CD4-positive, alpha-beta T cell treated with Interleukin-1 beta for 1 hour (primary cell): ENCODE measurements at places on chromosomes 11 and 22.

DNA sequence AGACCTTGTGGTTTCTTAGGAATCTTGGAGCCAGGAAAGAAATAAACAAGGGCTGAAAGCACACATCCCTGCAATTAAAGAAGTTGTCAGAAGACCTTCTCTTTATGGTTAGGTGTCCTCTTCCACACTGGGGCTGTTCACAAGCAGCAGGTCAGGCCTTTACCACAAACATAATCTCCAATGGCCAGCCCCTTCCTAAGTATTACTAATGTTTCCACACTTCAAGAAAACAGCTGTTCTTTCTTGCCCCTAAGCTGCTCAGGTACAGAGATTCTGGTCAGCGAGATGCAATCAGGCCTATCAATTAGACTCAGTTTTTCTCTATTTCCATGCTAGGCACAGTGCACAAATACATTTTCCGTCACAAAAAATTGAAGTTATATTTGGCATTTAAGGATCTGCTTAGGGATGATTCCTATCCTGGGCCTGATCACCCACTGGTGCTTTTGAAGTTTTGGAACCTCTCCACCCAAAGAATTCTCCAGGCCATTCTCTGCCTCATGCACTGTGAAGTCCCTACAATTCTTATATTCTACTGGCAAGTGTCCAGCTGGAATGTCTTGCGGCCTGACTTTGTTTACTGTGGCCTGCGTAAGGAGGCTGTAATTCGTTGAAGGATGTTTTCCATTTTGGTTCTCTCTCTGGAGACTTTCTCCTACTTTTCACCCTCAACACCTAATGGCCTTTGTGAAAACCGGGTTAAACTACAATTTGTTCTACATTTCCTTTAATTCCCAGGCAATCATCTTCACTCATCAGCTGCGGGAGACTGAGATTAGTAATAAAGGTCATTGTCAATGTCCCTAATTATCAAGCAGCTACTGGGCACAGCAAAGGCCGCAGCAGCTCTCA, 5.1 kb downstream of the PRAME start:
- DNase-seq = no peak

DNA sequence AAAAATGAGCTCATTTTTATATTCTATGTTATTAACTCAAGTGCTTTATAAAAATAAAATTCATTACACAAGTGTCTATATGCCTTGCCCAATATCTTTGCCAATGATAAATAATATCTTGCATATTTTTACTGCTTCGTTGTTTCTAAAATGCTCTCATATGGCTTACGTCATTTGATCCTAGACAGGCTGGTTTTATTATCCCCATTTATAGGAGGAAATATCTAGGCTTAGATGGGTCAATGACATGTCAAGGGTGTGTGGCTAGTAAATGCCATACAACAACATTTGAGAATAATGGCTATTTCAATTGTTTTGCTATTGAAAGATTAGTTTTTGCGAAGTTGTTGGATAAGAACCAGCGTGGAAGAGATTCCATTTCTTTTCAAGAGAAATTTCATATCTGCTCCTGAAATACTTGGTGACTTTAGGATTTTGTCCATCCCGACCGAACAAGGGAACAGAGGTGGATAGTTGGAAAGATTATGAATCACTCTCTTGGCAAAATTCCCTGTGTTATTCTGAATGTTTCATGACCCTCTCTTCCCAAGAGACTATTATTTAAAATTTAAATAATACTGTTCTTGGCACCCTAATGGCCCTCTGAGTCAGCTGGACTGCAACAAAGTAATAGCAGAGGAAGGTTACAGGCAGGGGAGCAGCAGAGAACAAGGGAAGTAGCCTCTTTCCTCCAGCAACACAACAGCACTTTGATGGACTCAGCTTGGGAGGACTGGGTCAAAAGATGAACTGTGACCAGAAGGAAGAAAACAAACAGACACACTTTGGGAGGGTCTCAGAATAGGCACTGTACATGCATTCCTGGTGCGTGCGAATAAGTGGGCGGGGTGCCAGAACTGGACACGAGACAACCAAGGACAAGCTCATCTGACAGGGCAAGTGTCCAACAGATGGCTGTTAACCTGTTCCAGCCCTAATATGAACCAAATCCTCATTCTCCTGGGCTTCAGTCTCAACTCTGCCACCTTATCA, 94.5 kb downstream of the ME3 start:
- DNase-seq = no peak

DNA sequence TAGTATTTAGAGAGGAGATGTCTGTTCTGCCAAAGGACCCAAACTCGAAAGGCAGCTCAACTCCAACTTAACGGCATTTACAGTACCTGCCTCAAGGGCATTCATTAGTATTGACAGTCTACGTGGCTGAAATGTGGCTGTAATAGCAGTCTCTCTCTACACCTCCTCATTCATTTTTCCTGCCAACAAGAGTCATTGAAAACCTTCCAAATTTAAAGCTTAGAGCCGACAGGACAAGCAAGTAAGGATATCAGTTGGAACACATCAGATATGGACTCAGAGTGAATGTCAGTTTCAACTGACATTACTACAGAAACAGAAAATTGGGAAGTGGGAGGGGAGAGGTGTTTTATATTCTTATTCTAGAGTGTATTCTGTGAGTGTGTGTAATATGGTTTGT, 253.1 kb downstream of the CADM1 start:
- no peak for DNase-seq

GRCh38 chr11:133977067-133977677, 20.4 kb upstream of the IGSF9B start:
- DNase-seq = no peak

DNA sequence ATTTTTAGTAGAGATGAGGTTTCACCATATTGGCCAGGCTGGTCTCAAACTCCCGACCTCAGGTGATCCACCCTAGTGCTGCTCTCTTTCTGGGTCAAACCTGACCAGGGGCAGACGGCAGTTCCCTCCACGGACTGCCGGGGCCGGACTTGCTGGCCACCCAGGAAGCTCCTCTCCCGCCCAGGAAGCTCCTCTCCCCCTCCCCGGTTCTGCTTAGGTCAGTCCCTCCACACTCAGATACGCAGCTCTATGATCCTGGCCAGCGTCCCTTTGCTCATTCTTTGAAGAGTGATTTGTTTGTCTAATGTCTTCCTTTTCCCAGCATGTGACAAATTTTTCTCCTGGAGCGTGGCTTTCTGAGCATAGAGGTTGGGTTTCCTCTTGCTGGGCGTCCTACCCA, 125.3 kb upstream of the B3GAT1 start:
- DNase-seq = no peak

DNA sequence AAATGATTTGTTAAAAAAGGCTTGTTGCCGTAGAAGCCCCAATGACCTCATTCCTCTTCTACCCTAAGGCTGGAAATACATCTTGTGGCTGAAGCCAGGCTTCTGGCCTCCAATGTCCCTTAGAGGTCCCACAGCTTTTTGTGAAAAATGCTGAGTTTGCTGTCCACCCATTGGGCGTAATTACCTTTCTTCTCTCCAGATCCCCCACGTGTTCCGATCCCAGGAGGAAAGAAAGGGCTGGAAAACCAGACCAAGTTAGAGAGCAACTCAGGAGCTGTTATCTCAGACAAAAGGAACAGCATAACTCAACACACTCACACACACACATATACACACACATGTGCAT, 154.2 kb downstream of the MIAT start:
- DNase-seq = no peak

- no peak for DNase-seq
These were observed 3.1 kb upstream of the ADM start for GRCh38 chr11:10301656-10302358.

DNA sequence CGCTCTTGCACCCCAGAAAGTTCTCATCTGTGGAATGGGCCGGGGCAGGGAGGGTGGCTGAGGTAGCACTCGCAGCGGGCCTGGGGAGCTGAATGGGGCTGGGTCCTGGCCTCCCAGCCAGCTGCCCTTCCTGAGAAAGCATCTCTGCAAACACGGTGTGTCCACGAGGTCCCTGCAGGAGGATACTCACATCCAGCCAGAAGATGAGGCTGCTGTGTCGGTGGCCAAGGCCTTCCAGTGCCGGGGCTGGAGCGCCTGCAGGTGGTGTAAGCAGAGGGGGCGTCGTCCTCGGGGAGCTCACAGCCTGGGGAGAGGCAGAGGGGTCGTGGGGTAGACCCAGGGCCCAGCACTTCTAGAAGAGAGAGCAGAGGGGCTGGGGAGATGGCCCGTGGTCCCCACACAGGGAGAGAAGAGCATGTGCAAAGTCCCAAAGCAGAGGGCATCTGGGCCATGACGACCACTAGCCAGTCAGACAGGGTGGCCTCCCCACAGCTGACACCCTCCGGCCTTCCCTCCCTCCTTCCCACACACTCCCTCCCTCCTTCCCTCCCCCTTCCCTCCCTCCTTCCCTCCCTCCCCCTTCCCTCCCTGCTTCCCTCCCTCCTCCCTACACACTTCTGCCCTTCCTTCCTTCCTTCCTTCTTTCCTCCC, 97.9 kb downstream of the WNT7B start:
- DNase-seq = no peak

- no peak for DNase-seq
These were observed 4.4 kb upstream of the PGAP2 start for GRCh38 chr11:3803726-3804495.

DNA sequence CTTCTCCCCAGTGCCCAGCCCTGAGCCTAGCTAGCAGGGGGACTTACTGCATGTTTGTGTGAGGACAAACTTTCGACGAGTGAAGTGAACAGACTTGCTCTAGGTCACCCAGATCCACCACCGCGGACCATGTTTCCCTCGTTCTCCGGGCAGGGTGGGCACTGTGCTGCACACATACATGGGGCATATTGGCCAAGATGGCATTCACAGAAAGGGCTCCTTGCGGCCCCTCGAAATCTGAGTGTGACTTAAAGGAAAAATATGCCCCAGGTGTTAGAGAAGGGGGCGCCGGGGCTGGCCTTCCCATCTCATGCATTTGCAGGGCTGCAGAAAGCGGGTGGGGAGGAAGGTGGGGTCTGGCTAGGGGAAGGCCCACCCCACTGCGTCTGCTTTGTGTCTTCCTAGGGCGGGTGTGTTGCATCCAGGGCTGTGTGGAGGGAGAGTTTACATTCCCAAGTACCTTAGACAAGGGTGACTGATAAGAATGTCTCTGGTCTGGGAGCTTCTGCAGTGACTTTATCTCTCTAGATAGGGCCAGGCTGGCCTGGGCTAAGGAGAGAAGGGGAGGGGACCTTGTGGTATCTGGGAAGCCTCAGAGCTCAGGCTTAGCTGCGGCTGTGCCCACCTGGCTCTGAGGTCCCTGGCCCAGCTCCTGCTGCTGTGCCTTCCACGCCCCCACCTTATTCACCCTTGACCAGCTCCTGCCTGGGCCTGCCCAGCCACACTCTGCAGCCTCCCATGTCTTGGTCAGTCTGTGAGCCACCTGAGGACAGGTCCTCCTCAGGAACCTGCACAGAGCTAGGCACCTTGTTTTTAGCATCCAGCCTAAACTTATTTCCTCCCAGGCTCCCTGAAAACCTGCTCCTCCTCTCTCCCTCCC, 45.8 kb downstream of the LRRC32 start:
- DNase-seq = no peak

DNA sequence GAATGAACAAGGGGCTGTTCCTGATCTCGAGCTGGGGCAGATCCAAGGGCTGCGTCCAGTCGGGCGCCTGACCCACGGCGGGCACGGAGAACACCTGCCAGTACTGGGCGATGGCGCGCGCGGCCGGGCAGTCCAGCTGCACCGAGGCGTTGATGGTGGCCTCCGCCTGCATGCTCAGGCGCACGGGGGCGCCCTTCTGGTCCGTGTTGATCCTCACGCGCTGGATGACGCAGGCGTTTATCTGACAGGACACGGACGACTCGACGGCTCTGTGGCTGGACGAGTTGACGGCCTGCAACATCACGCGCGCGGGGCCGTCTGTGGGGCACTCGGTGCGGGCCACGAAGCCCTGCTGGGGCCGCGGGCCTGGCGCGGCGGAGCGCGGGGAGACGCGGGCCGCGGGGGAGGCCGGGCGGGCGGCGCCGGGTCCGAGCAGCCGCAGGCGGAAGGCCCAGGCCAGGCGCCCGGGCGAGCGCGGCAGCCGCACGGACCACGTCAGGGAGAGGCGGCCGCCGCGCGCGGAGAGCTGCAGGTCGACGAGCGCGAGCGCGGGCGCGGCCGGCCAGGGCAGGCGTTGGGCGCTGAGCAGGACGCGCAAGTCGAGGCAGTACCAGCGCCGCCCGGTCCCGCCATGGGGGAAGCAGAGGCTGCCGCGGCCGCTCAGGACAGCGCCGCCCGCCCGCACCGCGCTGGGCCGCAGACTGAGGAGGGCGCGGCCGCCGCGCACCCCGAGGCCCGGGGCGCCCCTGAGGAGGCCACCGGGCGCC, 511 bp downstream of the PKDREJ start:
- peak; percentile 43 for DNase-seq

DNA sequence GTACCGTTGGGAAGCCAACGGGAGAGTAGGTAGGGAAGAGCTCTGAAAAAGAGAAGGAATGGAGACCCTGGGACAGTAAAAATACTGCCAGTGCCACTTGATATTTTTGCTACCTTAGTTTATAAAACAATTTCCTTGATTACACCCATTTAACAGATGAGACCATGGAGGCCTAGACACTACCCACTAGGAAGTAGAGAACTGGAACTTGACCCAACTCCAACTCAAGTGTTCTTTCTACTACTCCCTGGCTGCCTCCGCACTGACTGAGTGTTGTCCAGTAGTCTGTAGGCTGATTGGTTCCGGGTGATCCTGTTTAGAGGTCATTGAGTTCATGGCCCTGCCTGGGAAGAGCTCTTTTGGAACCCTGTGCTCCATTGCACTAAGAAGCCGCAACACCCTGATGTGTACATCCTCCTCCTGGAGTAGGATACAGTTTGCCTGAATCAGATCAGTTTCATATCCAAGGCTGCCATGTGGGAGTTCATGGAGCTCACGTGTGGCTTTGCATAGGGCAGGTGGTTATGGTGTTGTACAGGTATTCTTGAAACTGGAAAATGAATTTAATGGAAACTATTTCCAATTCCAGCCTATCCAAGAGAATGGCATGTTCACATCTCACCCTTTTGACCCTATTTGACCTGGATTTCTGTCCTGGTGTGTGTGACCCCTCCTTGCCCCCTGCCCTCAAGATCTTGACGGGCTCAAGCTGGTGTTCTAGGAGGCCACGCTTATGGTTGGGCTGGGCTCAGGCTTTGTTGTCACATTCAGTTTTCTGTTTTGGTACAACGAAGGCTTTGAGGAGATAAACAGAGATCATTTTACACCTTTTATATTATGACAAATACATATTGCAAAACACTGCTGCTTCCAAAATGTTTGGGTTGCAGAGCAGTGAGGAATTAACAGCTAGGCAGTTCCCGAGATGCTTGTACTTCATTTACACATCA, 102.2 kb upstream of the NNMT start:
- DNase-seq = no peak

- peak; percentile 65 for DNase-seq
These were observed 11.8 kb upstream of the UVRAG start for GRCh38 chr11:75802913-75803820.

GRCh38 chr22:37674951-37675929, at the start of gene LGALS1:
Gene LGALS1, plus strand, starts transcription at chr22:37675636. Its CDS starts 67 bp downstream, at chr22:37675703.
- peak; percentile 80 for DNase-seq

GRCh38 chr11:126113515-126113957, 50.9 kb upstream of the CDON start:
- DNase-seq = no peak

GRCh38 chr11:110000031-110000502, 93.1 kb upstream of the ZC3H12C start:
- peak; percentile 10 for DNase-seq

- DNase-seq = no peak
These were observed 3.1 kb upstream of the CERK start for GRCh38 chr22:46740910-46741780.

- no peak for DNase-seq
These were observed 35.4 kb upstream of the AMOTL1 start for GRCh38 chr11:94732617-94733281.
